ENCODE measurements at places on chromosomes 6 and 20. TPM values are rescaled to one million over a fixed set of nuclear protein-coding genes. Genes with fewer than 3 reads are reported as not detected.

DNA sequence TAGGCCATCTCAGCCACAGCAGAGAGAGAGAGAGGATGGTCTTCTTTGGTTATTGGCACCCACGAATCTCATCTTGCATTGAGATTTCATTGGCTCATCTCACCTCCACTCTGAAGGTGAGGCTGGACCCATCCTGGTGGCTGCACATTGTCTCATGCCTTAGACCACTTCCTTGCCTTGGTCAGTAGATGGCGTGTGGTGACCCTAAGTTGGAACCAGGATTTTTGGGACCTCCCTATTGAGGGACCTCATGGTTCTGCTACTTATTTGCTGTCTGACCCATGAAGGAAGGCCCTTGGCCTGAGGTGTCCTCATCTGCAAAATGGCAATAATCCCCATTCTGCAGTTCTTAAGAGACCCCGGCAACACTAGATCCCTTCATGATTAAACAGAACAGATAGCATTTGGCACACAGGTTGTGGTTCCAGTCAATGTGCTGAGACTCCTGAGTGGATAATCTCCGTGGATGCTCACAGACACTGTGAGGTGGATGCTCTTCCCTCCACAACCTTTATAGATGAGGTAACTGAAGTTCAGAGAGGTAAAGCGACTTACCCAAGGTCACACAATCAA is 21.5 kb upstream of the AAR2 start:
- DNase-seq, result peak; percentile 23

DNA sequence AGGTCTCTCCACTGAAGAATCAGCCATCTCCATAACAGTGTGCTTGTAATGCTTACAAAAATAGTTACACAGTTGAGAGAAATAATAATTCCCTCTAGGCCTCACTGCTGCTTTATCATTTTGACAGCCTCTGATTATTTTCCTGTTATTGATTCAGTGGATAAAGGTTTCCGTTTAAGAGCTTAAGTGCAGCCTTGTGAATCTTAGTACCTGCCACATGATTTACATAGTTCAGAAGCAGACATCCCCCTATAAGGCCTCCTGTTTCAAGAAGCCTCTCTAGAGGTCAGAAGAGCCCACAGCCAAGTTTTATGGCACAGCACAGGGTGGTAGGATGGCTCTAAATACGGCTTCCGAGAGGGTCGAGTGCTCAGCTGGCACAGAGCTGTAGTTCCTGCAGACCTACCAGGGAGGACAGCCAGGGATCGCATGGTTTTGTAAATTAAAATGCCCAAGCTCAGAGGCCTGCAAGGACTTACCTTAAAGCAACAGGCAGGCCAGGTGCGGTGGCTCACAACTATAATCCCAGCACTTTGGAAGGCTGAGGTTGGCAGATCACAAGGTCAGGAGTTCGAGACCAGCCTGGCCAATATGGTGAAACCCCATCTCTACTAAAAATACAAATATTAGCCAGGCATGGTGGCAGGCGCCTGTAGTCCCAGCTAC is 17.6 kb upstream of the PYGB start:
- DNase-seq, result no peak

DNA sequence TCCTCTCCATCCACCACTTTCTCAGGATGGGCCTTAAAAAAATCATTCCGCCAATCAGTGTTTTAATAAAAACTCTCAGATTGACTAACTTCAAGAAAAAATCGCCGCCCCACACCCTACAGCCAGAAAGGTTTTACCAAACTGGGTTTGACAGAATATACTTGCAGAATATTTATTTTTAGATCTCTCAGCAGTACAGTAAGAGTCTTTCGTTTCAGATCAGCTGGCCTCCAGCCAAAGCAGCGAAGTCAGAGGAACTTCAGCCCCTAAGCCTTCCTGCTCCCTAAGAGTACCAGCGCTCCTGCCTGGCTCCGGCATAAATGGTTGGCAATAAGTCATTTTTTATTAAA is 24.7 kb downstream of the TBC1D7 start:
- no peak for DNase-seq

- DNase-seq, result no peak
Measured at GRCh38 chr20:5881703-5882102, 68.6 kb downstream of the TRMT6 start.

GRCh38 chr6:43037197-43037596 is 15.8 kb downstream of the RRP36 start:
- DNase-seq, result no peak

DNA sequence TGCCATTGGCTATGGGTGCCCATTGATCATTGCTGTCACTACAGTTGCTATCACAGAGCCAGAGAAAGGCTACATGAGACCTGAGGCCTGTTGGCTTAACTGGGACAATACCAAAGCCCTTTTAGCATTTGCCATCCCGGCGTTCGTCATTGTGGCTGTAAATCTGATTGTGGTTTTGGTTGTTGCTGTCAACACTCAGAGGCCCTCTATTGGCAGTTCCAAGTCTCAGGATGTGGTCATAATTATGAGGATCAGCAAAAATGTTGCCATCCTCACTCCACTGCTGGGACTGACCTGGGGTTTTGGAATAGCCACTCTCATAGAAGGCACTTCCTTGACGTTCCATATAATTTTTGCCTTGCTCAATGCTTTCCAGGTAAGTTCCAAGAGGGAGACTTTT is 16.4 kb downstream of the ADGRF4 start:
- DNase-seq, result no peak

DNA sequence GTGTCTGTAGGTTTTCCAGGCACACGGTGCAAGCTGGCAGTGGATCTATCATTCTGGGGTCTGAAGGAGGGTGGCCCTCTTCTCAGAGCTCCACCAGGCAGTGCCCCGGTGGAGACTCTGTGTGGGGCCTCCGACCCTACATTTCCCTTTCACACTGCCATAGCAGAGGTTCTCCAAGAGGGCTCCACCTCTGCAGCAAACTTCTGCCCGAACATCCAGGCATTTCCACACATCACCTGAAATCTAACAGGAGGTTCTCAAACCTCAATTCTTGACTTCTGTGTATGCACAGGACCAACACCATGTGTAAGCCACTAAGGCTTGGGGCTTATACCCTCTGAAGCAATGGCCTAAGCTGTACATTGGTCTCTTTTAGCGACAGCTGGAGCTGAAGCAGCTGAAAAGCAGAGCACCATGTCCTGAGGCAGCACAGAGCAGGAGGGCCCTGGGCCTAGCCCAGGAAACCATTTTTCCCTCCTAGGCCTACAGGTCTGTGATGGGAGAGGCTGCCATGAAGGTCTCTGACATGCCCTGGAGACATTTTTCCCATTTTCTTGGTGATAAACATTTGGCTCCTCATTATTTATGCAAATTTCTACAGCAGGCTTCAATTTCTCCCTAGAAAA is 253.3 kb downstream of the ERMARD start:
- DNase-seq, result no peak

DNA sequence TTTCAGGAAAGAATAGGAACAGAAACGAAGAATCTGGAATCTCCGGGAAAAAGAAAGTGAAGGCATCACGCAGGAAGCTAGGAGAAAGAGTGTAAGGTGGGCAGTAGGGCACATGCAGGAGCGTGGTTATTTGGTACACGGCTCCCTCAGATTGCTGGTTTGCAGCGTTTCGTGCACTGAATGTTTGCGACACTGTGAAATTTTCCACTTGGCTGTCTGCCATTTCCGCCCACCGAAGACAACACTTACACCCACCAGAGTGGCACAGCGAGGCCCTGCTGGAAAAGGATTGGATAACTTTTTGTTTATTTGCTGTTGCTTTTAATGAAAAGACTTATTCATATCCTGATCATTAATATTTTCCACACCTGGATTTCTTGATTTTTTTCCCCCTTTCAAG is 248.3 kb downstream of the GMPR start:
- no peak for DNase-seq

DNA sequence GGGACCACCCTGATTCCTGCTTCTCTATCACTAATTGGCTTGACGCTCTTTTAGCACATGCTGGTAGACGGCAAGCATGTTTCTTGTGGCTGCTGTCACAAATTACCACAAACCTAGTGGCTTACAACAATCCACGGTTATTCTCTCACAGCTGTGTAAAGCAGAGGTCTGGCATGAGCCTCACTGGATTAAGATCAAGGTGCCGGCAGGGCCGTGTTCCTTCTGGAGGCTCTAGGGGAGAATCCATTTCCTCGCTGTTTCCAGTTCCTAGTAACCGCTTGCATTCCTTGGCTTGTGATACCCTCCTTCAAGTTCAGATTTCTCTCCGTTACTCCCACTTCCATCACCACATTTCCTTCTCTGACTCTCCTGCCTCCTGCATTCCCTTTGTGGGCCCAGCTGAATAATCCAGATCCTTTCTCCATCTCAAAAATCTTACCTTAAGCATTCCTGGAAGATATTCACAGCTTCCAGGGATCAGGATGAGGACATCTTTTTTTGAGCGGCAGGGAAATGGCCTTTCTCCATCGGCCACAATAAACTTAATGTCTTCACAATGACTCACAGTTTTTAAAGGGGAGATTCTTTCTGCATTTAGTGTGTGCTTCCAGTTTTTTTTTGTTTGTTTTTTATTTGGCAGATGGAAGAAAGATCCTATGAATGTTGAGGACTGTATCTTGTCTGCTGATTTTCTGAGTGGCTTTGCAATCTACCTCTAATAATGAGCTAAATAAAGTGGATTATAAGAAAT is 39.9 kb downstream of the BMP6 start:
- DNase-seq, result no peak

- no peak for DNase-seq
Measured at GRCh38 chr20:19706463-19706862, 51.6 kb upstream of the RIN2 start.

DNA sequence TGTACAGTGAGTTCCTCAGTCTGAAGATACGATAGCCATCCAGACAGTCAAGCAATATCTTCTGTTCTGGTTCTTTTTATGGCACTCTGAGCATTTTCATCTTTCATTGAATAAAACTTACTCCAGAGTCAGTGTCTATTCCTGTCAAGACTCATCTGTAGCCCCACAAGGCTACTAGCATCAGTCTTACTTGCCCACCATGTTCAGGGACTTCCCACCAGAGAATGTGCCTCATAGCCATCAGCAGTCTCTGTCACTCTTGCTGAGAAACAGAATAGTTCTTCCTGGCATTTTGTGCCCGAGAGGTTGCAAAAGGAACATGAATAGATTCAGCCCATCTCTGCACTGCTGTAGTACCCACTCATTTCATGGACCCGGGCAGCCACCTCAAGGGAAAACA is 12.7 kb upstream of the DCBLD1 start:
- DNase-seq, result no peak

DNA sequence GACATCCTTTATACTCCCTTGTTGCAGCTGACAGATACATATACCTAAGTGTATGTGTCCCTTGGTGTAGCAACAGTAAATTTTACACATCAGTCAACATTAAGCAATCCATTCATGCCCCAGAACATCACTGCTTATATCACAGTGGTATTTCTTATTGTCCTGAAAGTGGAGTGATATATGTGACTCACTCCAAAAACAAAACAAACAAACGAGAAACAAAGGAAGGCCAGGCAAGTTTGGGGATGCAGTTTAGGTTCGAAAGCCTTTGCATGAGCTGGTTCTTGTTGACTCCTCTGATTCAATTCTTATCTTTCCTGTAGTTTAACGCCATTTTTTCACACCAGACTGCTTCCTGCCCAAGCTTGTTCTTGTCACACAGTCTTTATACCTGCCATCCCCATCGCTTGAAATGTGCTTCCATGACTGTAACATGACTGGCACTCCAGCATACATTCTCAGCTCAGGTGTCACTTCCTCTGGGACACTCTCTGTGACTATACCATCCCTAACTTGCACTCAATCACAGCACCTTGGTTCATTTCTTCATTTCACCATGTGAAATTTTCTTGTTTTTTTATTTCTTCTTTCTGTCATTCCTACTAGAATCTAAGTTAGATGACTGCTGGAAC is 125.0 kb upstream of the TSHZ2 start:
- DNase-seq, result no peak

DNA sequence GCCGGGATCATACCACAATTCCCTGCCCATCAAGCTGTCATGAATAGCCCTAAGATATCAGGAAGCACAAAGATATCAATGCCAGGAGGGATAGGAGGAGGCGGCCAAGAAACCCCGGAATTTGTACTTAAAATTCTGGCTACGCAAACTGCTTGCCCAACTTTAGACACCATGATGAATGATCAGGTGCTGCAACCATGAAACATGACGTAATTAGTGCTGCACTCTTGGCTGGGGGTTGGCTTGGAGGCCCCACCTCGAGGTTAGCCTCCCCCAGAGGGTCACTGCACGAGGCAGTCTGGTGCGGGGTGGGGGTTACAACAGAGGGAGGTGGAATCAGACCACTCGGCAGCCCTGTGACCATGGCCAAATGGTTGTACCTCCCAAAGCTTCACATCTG is 8.9 kb downstream of the SIRPA start:
- DNase-seq, result no peak

GRCh38 chr6:81071121-81071520 is 681.4 kb downstream of the TENT5A start:
- DNase-seq, result no peak

- peak; percentile 66 for DNase-seq
Measured at GRCh38 chr6:107600936-107601335, 111.0 kb downstream of the SOBP start.

DNA sequence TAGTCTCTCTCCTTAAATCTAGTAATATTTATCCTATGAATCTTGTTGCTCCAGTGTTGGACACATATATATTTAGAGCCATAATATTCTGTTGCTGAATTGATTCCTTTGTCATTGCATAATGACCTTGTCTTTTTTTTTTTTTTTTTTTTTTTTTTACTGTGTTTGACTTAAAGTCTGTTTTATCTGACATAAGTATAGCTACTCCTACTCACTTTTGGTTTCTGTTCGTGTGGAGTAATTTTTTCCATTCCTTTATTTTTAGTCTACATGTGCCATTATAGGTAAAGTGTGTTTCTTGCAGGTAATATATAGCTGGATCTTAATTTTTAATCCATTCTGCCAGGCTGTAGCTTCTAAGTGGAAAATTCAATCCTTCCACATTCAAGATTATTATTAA is 166.5 kb downstream of the GMDS start:
- no peak for DNase-seq

GRCh38 chr20:58547623-58548475 is 32.6 kb upstream of the APCDD1L start:
- DNase-seq, result no peak

GRCh38 chr20:3218307-3218988 is 9.2 kb downstream of the ITPA start:
- peak; percentile 78 for DNase-seq

- DNase-seq, result no peak
Measured at GRCh38 chr6:116217069-116217468, 36.8 kb downstream of the TSPYL4 start.

STX11 gene
- total RNA-seq, result not detected

SSTR4 gene
- not detected for total RNA-seq

SLC44A4 gene
- total RNA-seq, result 238 TPM

TREML2 gene
- not detected for total RNA-seq

PTCRA gene
- not detected for total RNA-seq

HCRTR2 gene
- not detected for total RNA-seq

TCEA2 gene
- 43.7 TPM for total RNA-seq

SENP6 gene
- total RNA-seq, result 76.2 TPM

KCNK17 gene
- not detected for total RNA-seq

HLA-G gene
- 0.45 TPM for total RNA-seq

ZNF318 gene
- total RNA-seq, result 15.8 TPM
